ENCODE measurements at places on chromosomes 13 and 19.

- no peak for DNase-seq
Observed at GRCh38 chr13:76038920-76039716, 403.0 kb downstream of the LMO7 start.

DNA sequence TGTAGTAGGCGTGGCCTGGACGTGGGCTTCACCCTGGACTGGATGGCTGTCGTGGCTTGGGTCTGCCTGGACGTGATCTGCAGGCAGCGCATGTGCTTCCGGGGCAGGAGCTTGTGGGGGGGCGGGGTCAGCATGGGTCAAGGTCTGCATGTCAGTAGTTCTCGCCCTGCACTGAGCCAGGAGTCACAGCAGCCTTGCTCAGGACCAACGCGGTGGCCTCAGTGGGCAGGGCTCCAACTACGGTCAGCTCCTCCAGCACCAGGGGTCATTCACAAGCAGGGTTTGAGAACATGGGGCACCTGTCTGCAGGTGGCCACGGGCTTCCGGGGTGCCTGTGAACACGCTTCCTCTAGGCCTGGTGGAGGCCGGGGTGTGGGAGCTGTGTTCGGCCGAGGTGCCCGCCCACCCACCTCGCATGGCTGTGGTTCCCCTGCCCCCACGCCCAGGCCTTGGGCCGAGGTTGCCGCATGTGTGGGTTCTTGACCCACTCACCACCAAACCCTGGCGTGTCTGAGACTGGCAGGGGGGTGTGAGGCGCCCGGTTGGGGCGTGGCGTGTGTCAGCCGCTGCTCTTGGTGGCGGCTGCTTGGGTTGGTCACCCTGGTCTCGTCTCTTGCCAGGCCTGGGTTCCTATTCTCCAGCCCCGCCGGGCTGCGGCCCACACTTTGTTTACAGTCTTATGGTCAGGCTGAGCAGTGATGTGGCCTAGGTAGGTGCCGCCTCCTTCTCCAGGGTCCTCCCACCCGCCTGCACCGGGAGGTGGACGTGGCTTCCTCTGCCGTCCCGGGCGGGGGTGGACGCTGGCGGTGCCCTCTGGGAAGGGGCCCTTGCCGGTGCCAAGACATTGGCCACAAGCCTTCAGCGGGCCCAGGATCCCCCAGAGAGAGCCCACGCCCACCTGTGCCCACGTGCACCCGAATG lies 4.8 kb upstream of the RPS15 start:
- DNase-seq: no peak

DNA sequence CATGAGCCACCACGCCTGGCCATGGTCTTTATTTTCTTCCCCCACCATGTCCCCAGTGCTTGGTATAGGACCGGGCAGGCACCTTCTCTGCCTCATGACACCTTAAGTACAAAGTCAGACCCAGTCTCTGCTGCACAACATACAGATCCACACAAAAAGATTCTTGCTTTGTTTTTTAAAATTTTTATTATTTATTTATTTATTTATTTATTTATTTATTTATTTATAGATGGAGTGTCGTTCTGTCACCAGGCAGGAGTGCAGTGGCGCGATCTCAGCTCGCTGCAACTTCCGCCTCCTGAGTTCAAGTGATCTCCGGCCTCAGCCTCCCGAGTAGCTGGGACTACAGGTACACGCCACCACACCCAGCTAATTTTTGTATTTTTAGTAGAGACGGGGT lies 2.5 kb upstream of the NFIX start:
- no peak for DNase-seq

DNA sequence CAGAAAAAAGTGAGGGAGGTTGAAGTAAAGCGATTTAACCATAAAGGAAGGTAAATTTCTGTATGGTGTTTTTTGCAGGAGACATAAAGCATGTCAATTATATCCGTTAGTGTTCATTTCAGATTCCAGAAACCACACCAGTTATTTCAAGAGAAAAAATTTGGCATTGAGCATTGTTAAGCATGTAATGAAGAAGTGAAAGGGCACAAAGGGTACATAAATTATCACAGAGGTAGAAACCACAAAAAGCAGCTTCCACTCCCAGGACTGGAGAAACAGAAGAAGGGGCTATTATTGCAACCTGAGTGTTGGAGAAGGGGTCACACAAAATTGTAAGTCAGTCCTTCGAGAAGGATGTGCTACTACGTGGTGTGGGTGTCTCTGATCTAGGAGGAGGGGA lies 72.2 kb upstream of the DACH1 start:
- no peak for DNase-seq

- no peak for DNase-seq
Observed at GRCh38 chr13:47397739-47398138, 500.9 kb upstream of the HTR2A start.

DNA sequence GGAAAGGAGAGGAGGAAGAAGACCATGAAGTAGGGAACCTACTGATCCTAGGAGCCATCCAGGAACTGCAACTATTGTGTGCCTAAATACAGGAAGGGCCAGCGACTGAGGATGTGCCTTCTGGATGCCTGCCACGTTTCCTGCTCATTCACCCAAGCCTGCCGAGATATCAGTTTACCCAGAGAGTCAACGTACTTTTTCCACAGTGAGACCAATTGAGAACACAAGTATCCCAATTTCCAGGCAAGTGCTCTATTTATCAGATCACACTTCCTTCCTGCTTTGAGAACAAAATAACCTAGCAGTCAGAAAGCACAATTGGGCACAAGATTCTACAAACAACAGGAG lies 122.4 kb downstream of the AKAP11 start:
- DNase-seq: no peak

DNA sequence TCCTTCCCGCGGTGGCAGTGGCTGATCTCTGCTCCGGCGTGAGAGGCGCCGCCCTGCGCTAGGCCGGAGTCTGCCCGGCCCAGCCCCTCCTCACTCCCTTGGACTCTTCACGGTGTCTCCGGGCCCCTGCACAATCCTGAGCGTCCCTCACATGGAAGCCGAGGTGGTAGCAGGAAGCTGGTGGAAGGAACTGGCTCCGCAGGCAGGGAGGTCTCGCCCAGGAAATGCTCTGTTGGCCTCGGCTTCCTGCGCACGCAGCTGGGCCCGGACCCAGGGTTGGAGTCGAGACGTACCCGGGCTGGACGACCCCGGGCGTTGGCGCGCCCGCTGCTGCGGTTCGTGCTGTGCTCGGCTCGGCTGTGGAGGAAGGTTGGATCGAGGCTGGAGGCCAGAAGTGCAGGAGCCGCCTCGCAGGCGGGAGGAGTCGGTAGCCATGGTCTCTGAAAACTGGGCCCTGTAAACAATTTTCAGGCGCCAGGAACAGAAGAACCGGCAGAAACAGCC lies 46.3 kb downstream of the ZNF724 start:
- DNase-seq: no peak

DNA sequence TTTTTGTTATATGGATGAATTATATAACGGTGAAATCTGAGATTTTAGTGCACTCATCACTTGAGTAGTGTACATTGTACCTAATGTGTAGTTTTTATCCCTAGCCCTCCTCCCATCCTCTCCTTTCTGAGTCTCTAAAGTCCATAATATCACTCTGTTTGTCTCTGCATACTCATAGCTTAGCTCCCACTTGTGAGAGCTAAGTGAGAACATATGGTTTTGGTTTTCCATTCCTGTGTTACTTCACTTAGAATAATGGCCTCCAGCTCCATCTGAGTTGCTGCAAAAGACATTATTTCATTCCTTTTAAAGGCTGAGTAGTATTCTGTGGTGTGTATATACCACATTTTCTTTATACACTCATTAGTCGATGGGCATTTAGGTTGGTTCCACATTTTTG lies 94.0 kb downstream of the SLC10A2 start:
- DNase-seq: no peak

DNA sequence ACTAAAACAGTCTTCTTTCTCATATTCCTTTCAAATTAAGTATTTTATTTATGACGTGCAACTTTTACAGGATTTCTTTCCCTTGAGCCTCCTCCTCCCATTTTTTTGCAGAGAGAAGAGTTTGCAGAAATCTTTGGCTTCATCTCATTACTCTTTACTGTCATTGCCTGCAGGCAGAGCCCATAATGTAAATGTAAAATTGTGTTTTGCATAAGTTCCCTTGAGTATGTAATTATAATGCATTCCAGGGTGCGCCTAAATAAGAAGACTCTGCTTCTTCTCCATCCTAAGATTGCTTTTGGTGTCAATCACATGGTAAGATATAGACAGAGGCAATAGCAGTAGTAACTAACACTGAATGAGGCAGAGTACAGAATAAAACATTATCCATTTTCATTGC lies 23.0 kb downstream of the MIR17HG start:
- DNase-seq: no peak

GRCh38 chr13:41049480-41050440 lies 11.5 kb upstream of the WBP4 start:
- no peak for DNase-seq

DNA sequence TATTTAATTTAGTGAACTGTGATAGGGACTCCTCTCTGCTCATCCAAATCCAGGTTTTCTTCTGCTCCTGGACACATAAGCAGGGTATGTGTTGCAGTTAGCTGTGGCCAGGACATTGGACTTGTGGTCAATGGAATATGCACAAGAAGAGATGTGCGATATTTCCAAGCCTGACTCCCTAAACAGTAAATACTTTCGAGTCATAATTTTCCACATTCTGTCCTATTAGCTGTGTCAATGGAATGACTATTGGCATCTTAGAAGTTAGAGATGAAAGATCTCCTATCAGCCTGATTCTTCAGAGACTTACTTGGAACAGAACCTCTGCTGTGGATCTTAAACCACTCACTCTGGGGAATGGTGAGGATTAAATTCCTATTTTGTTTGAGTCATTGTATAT lies 771.0 kb downstream of the EFNB2 start:
- no peak for DNase-seq

DNA sequence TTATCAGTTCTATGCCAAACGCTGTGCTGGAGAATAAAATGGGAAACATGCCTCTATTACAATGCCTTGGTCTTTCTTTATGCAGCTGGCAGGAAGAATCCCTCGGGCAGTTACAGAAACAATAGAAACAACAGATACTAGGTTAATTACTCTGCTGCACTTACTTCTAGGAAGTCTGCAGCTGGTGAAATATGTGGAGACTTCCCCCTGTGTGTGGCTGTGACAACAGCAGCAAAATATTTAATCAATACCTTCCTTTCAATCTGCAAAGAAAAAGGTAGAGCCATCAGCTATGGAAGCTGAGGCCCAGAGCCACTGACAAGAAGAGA lies 9.9 kb downstream of the STOML3 start:
- no peak for DNase-seq

DNA sequence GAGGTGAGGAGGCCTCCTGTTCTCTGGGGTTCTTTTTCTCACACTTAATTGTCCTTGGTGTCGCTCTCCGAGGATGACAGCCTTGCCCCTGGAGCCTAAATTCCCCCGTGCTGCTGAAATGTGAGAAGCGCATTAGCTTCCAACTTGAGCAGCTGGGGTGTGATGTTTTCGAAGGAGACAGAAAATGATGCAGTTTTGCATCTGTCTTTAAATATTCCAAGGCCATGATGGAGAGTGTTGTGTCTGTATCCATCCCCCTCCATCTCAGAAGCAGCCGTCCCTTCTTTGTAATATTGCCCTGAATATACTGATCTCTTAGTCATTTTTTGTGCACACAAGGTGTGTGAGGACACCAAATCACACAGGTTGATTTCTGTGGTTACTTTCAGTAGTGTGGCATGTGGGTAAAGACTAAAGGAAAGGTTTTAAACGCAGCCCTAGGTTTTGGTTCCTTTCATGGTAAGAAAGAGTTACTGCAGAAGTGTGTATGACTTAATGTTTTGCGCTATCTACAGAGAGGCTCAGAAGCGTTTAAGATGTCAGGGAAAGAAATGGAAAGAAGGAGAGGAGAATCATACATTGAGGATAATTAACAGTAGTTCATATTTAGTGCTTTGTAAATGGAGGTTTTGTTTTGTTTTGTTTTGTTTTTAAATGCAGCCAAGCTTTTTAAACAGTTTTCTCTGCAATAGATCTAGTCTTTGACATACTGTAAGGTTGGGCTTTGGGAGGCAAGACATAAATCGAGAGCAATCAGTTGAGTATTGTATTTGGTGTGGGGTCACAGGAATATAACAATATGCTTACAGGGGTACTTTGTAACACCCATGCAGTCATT lies 1.6 kb downstream of the NBEA start:
- DNase-seq: no peak

DNA sequence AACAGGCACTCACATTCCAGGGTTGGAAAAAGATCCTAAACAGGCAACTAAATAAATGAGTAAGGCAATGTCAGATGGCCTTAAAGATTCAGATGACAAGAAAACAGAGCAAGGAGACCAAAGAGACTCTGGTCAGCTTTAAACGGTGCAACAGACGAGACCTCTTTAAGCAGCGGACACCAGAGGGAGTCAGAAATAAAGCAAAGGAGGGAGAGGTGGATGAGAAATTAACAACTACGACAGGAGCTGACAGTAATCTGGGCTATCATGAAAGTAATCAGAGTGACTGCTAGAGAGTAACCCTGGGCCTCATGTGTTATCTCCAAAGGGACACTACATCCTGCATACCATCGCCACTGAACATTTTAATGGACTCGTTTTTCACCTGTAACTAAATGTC lies 1.1 kb downstream of the ZNF550 start:
- DNase-seq: no peak

GRCh38 chr13:78785764-78786163 lies 126.8 kb upstream of the OBI1 start:
- no peak for DNase-seq

DNA sequence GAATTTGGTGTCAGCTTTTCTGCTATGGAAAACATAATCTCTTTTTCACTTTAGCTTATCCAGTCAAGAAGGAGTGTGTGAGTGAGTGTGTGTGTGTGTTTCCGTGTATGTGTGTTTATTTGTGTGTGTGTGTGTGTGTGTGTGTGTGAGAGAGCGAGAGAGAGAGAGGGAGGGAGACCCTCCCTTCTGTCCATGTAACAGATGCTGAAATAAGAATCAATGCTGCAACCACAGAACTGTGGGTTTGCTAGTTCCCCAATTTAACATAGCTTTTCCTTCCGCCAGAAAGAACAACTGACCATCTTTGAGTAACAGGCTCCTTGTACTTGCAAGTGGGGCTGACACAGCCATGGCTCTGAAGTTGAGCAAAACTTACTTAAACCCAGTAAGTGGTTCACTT lies 5.2 kb downstream of the LCP1 start:
- DNase-seq: no peak

DNA sequence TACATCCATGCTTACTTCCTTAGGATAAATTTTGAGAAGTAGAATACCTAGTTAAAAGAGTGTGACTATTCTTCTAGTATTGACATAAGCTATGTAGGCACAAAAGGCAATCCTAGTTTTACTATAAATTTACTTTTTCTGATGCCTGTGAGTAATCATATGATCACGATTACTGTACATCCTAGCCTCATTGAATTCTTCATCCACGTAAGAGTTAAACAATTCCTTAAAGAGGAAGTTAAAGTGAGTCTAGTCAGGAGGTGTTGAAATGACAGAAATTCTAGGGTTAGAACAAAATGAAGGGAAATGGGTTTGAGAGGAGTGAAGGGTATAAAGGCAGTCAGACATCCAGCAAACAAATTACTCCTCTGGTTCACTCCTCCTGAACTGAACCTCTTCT lies at the start of gene ACOD1:
Gene ACOD1 (plus strand): TSS at position 363 of the 400 bp plus-strand sequence. CDS start 48 bp downstream, outside the sequence.
- DNase-seq: no peak

All from smooth muscle cell of the brain vasculature (primary cell).